Placental pericyte (primary cell): ENCODE measurements at places on chromosomes 3 and 15. TPM values are rescaled to one million over a fixed set of nuclear protein-coding genes. Genes with fewer than 3 reads are reported as not detected.

GOLGA6D gene
- total RNA-seq = not detected in 2 replicates

GTF2E1 gene
- 17.5 and 37.2 TPM in 2 replicates for total RNA-seq

TMC3 gene
- total RNA-seq = not detected in 2 replicates

TRANK1 gene
- 10.7 and 47.5 TPM in 2 replicates for total RNA-seq

AMOTL2 gene
- total RNA-seq = 87.1 and 140 TPM in 2 replicates

PLA2G4D gene
- total RNA-seq = not detected in 2 replicates

PLA2G4E gene
- total RNA-seq = not detected in 2 replicates

CNTN3 gene
- 0.66 and 2.6 TPM in 2 replicates for total RNA-seq
